WERI-Rb-1 (cell line): ENCODE measurements at places on chromosomes 3 and 15.

- DNase-seq, result no peak
Observed at GRCh38 chr3:115885621-115886020, 262.3 kb downstream of the GAP43 start.

DNA sequence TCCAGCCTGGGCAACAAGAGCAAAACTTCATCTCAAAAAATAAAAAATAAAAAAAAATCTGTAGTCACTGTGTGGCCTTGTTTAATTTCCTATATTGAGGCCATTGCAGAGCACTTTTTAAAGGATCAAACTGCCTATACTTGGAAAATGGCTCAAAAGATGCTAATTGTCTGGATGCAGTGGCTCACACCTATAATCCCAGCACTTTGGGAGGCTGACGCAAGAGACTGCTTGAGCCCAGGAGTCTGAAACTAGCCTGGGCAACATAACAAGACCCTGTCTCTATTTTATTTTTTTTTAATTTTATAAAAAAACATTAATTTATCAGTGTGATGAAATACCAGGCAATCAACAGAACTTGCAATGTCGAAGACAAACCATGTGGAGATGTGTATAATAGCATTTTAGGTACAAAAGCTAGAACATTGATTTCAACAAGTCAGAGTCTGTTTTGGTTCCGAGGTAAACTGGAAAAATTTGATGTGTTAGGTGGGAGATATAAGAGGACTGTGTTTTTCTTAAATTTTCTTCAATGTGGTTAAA, 47.0 kb upstream of the SETD2 start:
- DNase-seq, result no peak

DNA sequence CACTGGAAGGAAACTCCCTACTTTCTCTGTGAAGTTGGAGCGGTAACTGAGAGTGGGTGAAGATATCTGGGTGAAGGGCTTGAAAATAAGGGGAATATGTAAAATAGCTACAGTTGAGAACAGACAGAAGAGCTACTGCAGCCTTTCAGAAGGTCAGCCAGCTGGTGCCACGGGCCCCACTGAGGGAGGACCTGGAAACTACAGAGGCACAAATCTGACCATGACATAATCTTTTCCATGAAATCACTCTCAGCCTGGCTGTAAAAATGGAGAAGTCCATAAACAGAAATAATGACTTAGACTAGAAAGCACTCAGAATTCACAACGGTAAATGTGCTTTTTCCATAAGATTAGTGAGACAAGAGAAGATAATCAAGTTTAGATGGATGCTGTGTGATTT, 46.4 kb downstream of the ST3GAL6 start:
- no peak for DNase-seq

GRCh38 chr3:195755791-195756676, 35.3 kb downstream of the MUC20 start:
- no peak for DNase-seq

DNA sequence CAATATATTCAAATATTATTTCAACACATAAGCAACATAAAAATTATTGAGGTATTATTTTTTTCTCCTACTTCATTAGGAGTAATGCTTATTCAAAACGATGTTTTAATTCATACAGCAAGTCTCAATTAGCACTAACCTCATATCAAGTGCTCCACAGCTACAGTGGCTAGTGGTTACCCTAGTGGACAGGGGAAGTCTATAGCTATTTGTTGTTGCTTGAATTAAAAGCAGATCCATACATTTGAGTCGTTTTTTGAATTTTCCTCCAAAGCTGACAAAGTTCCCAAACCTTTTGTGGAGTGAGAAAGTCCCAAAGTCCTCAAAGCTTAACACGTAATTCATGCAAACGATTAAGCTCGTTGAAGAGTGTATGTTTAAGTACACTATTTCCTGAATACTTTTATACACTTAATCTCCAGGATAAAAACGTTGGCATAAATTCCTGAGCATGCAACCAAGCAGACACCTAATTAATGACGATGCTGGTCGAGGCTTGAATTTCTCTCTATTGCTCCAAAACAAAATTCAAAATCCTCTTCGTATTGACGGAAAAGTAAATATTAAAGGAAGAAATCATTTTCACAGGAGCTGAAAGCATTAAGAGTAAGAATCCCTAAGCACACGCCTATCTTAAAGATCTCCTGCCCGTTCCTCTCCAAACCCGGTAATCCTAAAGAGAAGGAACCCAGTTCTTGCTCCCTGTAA, 985 bp downstream of the VPS13C start:
- DNase-seq, result no peak

- DNase-seq, result no peak
Observed at GRCh38 chr15:66757521-66757920, 55.5 kb downstream of the SMAD6 start.

DNA sequence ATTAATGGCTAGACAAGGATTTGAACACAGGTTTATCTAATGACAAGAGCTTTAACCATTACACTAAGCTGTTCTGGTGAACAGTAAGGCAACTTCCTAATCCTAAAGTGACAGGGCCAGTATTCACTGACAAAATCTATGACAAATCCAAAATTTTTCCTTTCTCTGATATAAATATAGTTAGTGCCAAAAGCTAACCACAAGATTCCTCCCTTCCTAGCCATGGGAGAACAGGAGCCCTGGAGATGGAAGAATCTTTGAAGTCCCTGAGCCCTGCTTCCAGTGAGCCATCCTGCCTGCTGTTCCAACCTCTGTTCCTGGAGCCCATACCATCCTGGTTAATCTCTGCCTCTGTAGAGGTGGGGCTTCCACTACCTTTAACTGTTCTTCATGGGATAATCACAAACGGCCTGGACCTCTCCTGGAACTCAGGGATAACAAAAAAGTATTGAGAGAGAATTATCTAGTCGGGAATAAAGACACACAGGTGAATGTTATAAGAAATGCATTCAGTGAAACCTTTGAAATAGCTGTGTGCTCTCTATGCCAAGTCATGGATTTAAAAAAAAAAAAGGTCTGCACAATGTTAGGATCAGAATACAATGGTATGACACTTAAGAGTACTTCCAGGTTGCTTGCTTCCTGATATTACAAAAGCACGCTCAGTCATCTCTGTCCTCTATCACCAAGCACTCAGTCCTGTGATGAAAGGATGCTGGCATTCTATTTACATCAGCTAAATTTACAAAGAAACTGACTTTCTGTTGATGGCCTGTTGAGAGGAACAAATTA, 235.8 kb downstream of the SUCLG2 start:
- no peak for DNase-seq

DNA sequence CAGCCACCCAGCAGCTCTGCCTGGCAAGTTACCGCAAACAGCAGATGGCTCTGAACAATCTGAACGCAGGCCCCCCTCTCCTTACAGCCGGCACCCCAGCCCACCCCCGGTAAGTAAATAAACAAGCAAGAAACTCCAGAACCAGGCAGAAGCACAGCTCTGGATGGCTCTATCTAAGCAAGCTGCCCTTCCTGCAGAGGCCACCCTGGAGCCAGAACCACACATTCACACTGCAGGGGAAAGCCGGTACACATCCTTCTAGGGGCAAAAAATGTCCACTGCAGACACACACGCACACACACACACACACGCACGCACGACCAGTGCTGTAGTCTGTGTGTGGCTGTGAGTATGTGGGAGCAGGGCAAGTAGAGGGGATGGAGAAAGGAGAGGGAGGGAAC, 63.9 kb downstream of the ADCY5 start:
- DNase-seq, result peak; percentile 20

GRCh38 chr3:38109580-38110313, 27.2 kb downstream of the ACAA1 start:
- no peak for DNase-seq

GRCh38 chr15:75235760-75236729, 22.1 kb upstream of the GOLGA6C start:
- DNase-seq, result peak; percentile 4

DNA sequence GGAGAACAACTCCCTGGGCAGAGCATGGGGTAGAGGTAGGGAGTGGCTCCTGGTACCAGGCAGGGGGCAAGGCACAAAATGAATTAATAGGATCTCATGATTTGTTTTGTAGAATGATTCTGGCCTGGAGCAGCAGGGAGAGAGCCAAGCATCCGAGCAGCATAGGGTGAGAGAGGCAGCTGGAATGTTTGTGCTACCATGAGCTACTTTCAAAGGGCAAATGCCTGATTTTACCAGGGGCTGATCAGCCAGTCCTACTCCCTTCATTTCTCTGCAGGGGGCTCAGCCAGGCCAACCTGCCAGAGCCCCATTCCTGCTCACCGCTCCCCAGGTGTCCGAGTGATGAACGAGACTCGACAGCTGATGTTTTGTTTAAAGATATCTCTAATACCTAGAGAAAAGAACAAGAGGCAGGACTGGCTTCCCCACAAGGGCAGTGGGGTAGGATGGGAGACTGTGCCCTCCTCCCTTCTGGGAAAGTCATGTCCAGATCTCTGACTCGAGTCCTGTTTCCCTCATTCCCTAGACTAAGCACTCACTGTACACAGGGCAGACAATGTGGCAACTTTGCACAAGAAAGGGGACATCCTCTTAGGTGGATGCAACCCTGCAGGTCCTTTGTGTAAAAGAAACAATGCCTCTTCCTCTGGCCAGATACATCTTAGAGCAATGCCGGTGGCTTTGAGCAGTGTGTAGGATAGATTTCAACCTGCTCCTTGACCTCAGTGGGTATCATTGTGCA, 12.9 kb downstream of the DUOX2 start:
- DNase-seq, result no peak

- DNase-seq, result peak; percentile 86
Observed at GRCh38 chr3:15268033-15268631, 62.1 kb downstream of the CAPN7 start.

GRCh38 chr3:13002398-13003124, 70.7 kb downstream of the IQSEC1 start:
- no peak for DNase-seq

DNA sequence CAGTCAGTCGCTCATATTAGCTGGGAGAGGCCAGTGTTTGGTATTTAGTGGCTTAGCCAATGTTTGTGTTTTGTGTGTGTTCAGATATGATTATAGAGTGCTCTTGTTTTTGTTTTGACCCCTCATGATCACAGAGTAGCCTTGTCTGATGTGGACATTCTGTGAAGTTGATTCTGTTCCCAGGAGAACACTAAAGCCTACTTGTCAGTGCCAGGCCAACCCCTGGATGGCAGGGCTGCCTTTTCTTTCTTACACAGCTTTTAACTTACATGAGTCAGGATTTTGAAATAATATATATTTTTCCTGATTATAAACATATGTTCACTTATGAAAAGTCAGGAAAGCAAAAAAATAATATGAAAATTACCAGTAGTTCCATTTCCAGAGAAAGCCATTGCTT, 11.9 kb downstream of the CFAP161 start:
- no peak for DNase-seq

- no peak for DNase-seq
Observed at GRCh38 chr15:29692527-29692926, 129.7 kb downstream of the TJP1 start.
